ENCODE measurements at places on chromosomes 5 and 9. TPM values are rescaled to one million over a fixed set of nuclear protein-coding genes. Genes with fewer than 3 reads are reported as not detected.

DNA sequence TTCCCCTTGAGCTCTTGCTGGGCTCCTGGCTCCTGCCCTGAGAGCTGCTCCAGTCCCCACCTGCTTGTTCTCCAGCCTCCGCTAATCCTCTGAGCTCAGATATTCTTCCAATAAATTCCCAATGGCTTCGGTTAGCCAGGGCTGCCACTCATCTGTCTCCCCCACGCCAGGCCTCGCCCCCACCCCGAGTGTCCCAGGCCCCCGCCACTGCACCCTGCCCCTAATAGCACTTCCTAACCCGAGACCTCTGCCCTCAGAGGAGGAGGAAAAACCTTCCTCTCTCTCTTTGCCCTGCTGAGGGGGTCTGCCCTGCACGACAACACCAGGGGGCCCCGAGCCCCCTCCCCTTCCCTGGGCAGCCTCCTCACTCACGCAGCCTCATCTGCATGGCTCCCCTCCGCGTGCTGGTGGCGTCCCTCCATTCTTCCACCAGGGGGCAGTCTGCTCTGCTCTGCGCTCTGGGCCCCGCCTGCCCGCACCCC is 5.4 kb upstream of the LCN15 start:
- peak; percentile 68 for DNase-seq

- DNase-seq, result no peak
Observed at GRCh38 chr9:31394015-31394473, 990.4 kb upstream of the ACO1 start.

DNA sequence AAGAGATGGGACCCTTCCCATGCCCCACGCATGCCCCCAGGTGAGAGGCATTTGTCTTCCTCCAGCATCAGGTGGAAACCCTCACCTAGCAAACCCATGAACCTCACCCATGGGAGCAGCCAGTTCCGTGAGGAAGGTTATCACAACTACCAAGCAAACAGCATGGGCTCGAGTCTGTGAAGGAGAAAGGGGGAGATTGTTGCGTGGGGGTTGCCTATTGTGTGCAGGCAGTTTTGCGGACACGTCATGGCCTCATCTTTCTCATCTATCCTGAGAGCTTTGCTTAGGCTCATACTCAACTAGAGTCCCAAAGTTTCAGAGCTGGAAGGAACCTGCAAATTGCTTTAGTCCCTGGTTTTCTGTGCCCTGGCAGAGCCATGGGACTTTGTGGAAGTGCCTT is 73.6 kb upstream of the TGFBR1 start:
- no peak for DNase-seq

GRCh38 chr9:20683351-20684034 is 566 bp upstream of the FOCAD start:
- DNase-seq, result no peak

GRCh38 chr9:114688909-114689610 is 7.1 kb upstream of the TEX48 start:
- DNase-seq, result no peak

The SPATA31D3 gene
- not detected for total RNA-seq

The UGT3A2 gene
- total RNA-seq, result 0.41 TPM

The ROR2 gene
- not detected for total RNA-seq
